ENCODE measurements at places on chromosomes 12 and 14.

DNA sequence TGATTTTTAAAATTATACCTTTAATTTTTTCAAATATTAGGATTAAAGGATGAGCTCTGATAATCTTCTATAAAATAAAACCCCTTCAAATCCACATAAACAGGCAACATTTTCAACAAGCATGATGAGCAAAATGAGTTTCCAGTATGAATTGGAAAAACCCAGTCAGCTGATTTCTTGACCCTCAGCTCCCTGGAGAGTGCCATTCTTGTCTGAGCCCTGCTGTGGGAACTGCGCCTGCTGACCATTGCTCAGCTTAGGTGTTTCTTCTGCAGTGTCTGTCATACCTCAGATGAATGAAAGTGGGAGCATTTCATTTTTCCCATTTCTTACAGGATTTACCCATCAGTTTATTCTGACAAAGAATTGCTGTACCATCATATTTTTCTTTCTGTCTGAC lies 27.6 kb downstream of the MAPKAPK5 start:
- no peak for DNase-seq

DNA sequence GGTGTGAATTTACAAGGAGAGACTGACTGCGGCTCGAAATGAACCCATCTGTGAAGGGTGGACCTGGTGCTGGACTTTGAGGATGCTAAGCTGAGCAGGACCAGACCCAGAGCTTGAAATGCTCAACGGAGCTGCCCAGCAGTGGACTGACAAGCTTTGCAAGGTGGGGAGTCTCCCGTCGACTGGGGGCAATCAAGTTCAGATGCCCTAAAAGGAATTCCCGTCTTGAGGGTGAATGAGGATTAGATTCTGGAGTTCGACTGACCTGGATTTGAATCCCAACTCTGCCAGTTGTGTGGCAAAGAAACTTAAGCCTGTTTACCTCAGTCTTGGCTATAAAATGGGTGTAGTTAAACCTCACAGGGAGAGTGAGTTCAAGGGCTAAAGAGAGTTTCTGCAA lies 204.4 kb upstream of the LHX5 start:
- DNase-seq: no peak

- no peak for DNase-seq
These were observed 1028.7 kb downstream of the AACS start for GRCh38 chr12:126093908-126094307.

- DNase-seq: no peak
These were observed 124.9 kb downstream of the TSPAN9 start for GRCh38 chr12:3202096-3202495.

DNA sequence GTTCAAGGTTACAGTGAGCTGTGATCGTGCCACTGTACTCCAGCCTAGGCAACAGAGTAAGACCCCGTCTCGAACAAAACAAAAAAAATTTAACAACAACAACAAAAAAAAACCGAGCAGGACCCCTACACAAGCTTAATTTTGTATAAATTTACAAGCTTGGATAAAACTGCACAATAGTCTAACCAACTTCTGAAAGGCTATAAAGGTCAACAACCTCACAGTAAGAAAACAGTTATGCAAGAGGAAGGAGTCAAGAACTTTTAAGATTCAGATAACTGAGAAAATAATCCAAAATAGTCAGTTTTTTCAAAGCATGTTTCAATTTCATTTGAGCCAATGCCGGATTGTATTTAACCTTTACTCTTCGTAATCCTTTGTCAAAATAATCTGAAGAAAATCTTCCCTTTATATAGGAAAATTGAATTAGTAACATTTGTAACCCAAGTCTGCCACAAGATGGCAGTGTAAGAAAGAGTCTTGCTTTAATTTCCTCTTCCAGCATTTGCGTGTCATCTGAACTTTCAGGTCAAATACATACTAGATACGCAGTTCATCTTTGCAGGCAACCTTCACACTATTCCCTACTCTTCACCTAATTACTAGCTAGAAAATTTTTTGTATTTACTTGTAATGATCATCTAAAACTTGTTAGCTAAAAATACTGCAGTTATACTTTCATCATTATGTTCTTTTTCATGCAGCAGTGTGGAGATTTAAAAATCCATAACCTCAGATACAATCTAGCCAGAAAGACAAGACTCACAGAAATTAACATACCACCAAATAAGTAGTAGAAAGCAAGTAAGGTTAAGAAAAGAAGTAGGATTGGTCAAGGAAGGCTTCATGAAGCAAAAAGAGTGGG lies 5.8 kb downstream of the CCNB1IP1 start:
- DNase-seq: peak; percentile 72
